Trophoblast cell (in vitro differentiated cells and primary cell): ENCODE measurements at places on chromosomes 3 and 15.

DNA sequence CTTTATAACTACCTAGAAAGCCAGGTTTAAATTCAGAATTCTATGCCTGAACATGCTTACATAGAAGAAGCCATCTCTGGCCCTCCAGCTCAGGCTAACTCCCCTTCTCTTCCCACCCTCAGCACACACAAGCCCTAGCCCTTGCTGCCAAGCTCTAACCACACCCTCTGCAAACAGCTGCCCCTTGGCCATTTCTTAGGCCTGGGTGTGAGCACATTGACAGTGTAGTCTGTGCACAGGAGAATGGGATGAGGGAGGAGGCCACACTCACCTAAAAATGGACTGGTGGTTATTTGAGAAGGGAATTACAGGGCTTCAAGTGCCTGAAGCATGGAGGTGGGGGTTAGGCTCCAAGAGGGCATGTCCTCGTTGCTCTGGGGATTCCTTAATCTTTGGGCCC, 42.3 kb upstream of the SLC25A36 start:
- no peak for DNase-seq

- peak; percentile 73 for DNase-seq
These were observed 92.1 kb upstream of the GPR149 start for GRCh38 chr3:154522036-154522602.

DNA sequence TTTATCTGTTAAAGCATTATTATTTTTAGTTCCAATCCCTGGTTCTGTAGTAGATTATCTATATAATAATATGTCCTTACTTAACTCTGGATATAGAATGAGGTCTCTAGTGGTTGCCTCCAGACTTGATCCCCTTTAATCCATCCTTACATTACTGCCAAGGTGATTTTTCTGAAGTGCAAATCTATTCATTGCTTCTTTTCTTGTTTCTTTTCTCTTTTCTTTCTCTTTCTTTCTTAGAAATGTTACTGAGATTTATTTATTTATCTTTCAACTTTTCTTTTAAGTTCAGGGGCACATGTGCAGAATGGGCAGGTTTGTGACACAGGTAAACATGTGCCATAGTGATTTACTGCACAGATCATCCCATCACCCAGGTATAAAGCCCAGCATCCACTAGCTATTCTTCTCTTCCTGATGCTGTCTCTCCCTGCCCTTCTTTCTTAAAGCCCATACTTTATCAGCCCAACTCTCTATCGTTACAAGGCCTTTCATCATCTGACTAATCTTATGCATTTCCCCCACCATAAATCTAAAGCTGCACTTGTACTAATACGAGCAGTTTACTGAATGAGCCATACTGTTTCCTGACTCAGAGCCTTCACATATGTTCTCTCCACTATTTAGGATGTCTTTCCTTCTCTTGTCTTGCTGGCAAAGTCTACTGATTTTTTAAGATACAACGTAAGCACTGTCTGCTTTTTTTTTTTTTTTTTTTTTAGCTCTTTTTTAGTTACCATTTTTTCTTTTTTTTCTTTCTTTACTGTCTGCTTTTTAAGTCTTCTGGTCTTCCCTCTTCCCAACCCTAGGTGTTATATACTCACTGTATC, 4.6 kb downstream of the GLCE start:
- DNase-seq: no peak

DNA sequence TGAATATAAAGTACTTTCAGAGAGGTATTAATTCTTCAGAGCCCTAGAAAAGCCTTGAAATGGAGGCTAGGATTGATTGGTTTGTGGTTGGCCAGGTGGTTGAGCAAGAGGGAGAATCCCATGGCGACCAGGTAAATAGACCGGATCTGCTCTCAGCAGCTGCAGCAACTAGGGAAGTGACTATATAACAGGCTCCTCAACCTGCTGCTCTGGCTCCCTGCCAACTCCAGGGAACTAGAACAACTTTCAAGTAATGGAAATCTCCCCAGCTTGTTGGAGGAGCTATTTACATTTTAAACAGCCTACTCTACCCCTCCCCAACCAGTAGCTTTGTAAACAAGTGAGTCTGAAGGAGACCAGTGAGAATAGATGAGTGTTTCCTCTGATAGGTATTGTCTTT, 121.8 kb upstream of the CADM2 start:
- DNase-seq: no peak

DNA sequence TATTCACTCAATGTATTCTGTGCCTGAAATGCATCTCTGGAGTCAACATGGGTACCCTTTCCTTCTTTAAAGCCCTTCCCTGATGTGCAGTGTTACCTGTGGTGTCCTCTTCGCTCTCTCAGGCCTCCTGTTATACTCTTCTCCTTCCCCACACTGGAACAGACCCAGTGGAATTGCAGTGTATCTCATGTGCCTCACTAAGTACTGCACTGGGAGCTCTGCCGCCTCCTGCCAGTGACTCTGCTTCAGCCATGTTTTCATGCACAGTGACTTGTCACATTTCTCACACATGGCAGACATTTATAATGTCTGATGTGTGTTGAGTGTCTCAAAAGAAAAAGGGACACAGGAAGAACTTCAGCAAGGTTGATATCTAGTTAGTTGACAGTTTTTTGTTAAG, 191.0 kb downstream of the KLHL25 start:
- no peak for DNase-seq

GRCh38 chr3:106534206-106534605, 665.4 kb upstream of the CBLB start:
- no peak for DNase-seq

- peak; percentile 62 for DNase-seq
These were observed 300.0 kb upstream of the TPM1 start for GRCh38 chr15:62742409-62743171.

GRCh38 chr3:51955175-51955892, at the start of gene GPR62:
TSS of gene GPR62 (plus strand) at chr3:51955381. CDS start at chr3:51955653, 272 bp downstream.
- DNase-seq: no peak

DNA sequence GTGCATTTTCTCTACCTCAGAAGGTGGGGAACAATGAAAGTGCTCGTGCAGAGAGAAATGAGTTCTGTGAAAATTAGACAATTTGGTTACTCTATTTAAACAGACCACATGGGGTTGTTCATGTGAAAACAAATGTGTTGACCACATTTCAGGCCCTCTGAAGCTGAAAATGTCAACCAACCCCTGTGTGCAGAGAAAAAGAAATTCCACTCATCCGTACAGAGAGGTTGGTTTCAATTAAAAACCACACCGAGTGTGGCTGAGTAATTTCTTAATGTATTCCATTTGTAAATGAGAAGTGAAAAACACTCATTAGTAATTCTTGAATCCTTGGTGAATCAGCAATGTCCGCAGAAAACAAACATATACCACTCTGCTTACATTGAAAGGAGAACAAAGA, 46.9 kb upstream of the SLC7A14 start:
- no peak for DNase-seq

DNA sequence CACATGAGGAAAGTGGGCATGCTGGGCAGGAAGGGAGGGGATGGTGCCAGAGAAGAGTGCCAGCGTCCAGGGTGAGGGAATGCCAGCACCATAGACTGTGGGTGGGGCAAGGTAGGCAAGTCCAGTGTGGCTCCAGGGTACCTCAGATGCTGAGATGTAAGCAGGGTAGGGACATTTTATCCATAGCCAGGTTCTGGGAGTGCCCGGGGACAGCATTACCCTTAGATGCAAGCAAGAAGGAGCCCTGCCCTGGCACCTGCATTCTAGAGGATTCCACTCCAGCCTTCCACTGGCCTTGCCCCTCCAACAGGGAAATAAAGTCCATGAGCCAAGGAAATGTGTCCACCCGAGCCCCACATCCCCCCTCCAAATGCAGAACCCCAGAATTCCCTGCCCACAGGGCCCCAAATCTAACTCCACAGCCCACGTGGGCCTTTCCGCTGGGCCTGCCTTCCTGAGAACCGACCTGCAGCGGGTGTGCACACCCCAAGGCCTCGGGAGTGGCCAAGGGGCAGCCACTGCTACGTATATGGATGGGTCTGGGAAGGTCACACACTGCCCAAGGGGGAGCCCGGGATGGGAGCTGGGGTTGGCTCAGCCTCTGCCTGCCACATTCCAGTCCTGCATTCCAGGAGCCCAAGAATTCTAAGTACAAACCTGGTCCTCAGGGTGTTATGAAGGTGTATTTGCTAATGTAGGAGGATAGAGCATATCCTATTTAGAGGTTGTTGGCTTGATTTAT, 20.3 kb upstream of the CYP11A1 start:
- DNase-seq: peak; percentile 33

DNA sequence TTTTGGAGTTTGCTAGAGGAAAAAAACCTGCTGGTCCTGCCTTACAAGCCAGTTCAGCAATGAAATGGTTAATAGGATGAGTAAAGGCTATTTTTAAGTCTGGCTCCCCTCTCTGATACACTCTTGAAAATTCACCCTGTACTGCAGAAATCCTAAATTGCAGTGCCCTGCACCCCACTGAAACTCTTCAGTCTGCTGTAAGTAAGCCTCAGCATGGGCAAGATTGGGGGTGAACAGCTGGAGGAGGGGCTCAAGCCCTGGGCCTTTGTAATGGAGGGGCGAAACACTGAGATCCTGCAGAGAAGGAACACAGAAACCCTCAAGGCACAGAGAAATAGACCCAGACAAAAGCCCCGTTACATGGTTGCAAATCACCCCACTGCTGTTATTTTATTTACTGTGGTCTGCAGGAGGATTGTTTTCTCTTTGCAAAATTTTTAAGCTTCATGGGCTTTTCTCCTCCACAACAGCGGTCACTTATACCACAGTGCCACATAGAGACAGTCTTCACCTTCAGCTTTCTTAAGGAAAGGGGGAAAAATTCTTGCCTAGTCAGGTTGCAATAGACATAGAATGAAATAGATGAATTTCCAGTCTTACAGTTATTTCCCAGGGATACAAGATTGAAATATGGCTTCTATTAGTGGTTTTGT, 45.0 kb downstream of the SOX2 start:
- no peak for DNase-seq

DNA sequence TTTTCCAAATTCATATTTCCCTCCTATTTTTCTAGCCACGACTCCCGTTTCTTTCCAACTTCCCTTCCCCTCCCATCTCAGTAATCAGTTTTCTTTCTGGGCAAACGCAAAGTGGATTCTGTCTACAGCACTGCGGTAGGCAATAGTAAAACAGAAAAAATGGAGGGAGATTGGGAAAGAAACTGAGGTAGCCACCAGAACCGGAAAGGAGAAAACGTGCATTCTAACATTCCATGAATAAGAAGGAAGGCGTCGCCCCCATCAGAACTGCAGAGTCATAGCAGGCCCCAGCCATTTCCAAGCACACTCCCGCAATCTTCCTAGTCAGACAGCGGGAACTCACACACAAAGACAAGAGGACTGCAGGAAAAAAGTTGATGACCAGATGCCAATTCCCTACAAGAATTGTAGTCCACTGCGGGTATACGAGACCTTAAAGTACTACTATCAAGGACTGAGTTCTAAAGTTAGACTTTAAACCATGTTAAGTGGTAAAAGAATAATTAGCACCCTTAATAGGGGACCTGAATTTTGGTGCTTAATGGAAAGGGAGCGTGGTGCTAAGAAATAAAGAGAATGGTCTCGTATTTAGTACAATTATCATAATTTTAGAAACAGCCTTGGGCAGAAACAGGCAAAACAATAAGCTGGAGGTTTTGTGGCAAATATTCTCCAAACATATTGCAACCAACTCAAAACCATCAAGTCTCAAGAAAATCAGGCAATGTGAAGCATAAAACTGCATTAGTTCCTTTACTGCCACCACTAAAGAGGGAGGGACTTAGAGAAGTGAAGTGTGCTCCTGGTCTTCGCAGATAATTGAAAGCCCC, 1.4 kb downstream of the PFN2 start:
- DNase-seq: peak; percentile 61

DNA sequence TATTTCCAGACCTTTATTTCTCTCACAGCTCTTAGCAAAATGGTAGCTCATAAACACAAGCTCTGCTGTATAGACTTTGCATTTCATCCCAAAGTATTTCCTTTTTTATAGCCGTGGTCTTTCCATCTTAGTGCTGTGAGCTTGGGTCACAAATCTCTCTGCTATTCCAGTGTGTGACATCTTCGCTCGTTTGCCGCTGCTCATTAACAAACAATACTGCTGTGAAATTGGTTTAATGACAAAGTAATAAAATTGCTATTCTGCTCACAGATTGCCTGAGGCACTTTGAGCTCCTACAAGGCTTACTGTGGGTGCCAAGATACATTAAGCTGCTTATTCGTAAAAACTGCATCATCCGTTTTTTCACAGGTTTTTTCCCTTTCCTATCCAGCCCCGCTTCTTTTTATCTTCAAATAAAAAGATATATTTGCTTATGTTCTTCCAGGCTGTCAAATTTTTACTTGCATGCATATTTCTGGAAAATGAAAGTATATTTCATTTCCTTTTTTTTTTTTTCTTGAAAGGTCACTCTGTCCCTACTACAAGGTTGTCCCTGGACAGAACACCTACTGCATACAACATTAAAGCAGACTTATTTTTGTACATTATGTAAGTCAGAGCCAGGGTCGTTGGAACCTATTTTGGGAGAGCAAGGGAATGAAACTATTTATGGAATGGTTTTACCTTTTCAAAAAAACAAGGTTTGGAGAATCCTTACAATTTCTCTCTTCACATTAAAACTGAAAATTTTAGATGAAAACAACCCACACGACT, 174.5 kb downstream of the MEIS2 start:
- DNase-seq: no peak

DNA sequence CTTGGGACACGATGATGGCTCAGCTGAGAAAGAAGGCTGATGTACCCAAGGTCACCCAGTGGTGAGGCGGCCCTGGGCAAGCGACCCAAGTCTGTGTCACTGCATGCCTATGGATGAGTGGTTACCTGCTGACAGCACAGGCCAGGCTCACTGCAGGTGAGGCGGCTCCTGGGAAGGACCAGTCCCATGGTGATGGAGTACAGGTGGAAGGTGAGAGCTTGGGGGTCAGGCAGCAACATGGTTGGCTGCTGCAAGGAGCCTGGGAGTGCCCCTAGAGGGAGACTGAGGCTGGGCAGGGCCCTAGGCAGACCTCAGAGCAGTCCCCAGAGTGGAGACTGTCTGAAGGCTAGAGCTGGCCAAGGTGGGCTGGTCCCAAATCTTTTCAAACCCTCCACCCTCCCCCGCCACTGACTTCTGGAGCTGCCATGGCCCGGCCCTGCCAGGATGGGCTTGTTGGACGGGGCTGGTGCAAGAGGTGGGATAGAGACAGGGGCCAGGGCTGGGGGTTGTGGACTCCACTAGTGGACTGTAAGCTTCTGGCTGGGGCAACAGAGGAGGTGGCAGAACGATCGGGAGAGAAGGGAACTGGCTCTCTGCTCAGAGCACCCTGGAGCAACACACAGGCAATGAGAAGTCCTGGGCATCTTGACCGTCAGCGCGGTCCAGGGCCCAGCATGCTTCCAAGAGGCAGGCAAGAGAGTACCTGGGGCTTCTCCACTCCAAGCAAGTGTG, 72.5 kb upstream of the SLC6A11 start:
- no peak for DNase-seq

GRCh38 chr3:111076732-111077131, 5.1 kb downstream of the NECTIN3 start:
- DNase-seq: no peak
